ENCODE measurements at places on chromosomes 4 and X.

- DNase-seq: peak; percentile 67
Measured at GRCh38 chr4:158170691-158171561, 1.9 kb downstream of the GASK1B start.

- DNase-seq: no peak
Measured at GRCh38 chr4:167233685-167234315, 494 bp downstream of the SPOCK3 start.

GRCh38 chr4:41866799-41867677 is 68.2 kb upstream of the TMEM33 start:
- no peak for DNase-seq

GRCh38 chrX:39261446-39262147 is 460.3 kb downstream of the MID1IP1 start:
- peak; percentile 22 for DNase-seq

GRCh38 chrX:1591863-1592469 is 562 bp downstream of the AKAP17A start:
- DNase-seq: no peak

- DNase-seq: no peak
Measured at GRCh38 chr4:102599886-102600285, 98.7 kb downstream of the NFKB1 start.

DNA sequence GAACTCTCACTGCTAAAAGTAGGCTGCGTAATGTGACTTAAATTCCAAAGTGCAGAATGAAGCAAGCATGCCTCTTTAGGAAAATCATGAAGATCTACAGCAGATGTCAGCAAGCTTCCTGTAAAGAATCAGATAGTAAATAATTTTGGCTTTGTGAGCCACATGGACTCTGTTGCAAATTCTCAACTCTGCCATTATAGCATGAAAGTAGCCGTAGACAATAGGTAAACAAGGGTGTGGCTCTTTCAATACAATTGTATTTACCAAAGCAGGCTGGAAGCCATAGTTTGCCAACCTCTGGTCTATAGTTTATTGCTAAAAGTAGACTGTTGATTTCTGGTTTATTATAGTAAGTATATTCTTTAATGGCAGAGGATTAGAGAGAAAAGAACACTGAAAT is 80.3 kb upstream of the FAM9B start:
- no peak for DNase-seq

DNA sequence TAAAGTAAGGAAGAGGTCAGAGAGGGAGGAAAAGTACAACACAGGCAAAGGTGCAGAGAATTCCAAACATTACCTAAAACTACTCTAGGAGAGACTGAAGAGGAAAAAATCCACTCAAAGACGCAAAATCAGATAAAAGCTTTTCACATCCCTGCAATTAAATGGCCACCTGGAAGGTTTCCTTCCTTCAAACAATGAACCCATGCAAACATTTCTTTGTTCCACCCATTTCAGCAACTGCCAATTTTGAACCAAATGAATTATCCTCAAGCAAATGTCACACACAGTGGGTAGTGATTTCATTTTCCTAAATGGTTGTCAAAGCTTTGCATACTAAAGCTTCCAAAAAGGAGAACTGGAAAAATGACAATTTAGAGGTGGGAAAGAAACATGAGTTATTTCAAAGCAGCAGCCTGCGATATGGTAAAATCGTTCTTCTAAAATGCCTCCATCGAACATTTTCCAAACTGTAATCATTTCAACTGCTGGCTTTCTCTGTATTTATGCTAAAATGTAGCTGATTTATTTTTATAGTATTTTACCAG is 45.0 kb downstream of the APBB2 start:
- DNase-seq: no peak

- DNase-seq: no peak
Measured at GRCh38 chr4:32396507-32397070, 1676.4 kb downstream of the PCDH7 start.

GRCh38 chrX:20059467-20060128 is 57.1 kb downstream of the MAP7D2 start:
- DNase-seq: no peak

GRCh38 chr4:140252742-140253555 is 99.0 kb upstream of the MAML3 start:
- peak; percentile 72 for DNase-seq

GRCh38 chrX:131083510-131084142 is 25.5 kb downstream of the ARHGAP36 start:
- DNase-seq: no peak

- DNase-seq: peak; percentile 23
Measured at GRCh38 chrX:150361777-150362351, 1.3 kb upstream of the MAMLD1 start.

DNA sequence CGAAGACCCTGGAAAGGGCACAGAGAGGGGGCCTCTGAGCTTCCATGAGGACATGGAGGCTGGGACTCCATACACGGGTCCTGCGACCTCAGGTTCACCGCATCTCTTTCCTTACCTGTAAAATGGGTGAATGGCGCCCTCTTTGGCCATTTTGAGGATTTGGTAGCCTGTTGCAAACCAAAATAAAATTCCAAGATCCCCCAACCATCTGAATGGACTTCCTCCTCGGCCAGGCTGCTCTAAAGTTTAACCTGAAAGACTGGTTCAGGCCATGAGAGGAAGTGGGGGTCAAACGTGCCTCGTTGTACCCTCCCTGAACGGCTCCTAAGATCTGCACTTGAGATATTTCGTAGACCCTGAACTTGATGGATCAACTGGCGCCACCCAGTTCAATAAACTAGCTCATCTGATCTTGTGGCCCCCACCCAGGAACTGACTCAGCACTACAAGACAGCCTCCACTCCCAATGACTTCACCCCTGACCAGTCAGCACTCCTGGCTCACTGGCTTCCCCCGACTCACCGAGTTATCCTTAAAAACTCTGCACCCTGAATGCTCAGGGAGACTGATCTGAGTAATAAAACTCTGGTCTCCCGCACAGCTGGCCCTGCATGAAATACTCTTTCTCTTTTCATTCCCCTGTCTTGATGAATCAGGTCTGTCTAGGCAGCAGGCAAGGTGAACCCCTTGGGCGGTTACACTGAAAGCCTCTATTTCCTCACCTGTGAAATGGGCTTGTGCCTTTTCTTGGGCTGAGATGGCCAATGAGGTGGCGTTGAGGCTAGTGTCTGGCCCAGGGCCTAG is 32.9 kb upstream of the GPR78 start:
- DNase-seq: peak; percentile 23

GRCh38 chrX:45164021-45164621 is 36.6 kb downstream of the DIPK2B start:
- no peak for DNase-seq

GRCh38 chr4:1945912-1946311 is 62.9 kb downstream of the NELFA start:
- no peak for DNase-seq

DNA sequence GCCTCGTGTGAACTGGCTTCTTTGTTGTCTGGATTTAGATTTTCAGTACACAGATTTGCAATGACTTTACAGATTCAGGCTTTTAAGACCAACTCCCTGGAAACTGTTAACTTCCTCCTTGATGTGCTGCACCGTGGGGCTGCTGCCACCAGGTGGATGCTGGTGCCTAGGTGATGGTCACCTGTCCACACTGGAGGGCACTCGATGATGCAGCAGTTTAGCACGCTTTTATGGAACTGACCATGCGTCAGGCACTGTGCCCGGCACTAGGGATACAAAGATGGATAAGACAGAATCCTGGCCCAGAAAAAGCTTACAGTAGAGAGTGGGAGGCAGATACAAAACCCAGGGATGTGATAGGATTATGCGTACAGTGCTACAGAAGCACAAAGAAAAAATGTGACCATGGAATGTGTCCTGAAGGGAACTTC is 180.7 kb downstream of the CEP135 start:
- DNase-seq: peak; percentile 15

Data from cerebellar cortex (tissue), 1 donor.